ENCODE measurements at places on chromosomes 13 and 19.

GRCh38 chr13:46751811-46752635 lies 44.9 kb downstream of the ESD start:
- no peak for DNase-seq

DNA sequence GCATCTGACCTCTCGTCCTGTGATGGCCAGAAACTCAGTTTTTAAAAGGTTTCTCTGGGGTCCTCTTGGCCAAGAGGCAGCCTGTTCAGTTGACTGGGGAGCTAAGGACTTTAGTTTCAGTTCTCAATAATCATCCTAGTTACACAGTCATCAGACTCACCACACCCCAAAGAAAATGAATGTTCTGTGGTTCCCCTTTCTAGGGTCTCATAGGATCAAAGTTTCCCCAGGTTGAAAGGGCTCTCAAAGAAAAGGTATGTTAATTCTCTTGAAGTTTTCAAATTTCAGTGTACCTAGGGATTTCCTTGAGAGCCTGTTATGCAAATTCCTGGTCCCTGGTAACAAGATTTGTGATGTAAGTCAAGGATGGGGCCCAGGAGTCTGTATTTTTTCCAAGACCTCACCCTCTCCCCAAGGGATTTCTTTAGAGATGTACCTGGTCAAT lies 94.9 kb downstream of the FAM216B start:
- no peak for DNase-seq

DNA sequence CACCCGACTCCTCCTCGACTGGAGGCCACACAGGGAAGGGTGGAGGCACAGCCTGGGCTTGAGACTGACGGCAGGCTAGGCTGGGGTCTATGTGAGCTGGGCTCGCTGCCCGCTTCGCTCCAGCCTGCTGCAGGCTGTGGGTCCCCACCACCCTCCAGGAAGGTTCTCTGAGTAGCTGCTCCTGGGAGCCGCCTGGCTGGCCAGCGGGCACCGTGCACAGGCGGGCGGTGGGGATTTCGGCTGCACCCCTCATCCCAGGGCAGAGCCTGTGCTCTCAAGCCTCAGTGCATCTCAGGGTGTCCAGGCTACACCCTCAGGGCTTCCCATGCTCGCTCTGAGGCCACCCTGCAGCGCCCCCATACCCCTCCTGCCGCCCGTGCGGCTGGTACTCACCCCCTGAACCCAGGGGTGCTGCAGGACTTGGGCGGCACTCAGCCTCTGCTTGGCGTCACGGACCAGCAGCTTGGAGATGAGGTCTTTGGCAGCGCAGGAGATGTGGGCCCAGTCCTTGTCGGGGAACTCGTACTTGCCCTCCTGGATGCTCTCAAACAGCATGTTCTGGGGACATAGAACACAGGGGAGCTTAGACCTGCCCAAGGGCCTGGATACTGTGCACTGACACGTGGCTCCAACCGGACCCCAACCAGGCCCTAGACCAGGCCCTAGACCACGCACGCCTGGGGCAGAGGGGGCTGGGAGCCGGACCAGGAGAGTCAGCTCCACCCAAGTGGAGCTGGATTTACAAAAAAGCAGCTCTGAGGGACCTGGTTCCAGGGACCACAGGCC lies 10.2 kb downstream of the MKNK2 start:
- peak; percentile 37 for DNase-seq

DNA sequence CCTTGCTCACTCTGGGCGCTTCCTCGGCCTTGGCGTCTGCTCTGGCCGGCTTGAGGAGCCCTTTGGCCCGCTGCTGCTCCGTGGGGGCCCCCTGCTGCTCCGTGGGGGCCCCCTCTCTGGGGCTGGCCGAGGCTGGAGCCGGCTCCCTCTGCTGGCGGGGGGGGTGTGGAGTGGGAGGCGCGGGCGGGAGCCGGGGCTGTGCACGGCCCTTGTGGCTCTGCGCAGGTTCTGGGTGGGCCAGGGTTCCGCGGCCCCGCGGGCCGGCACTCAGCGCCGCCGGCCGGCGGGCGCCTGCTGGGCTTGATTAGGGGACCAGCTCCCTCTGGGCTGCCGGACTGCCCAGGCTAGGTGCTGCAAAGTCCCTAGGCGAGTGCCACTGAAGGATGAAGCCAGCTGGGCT lies 436.2 kb downstream of the SLITRK6 start:
- no peak for DNase-seq

DNA sequence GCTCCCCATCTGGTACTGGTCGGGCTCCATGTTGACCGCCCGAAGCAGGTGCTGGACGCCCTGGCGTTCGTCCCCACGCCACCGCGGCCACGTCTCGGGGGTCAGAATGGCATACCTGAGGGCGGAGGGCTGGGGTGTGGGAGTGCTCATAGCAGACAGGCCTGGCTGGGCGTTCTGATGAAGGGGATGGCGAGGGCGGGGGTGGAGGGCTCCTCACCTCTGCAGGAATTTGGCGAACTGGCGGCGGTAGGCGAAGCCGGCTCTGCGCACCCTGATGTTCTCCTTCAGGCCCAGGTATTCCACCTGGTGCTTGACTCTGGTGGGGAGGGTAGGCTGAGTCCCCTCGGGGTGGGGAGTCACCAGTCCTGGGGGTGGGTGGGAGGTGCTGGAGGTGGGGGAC lies 22.3 kb upstream of the ZNF414 start:
- DNase-seq = no peak

GRCh38 chr13:109745702-109746101 lies 40.7 kb downstream of the IRS2 start:
- no peak for DNase-seq

GRCh38 chr19:32349724-32350470 lies 4.5 kb downstream of the ZNF507 start:
- DNase-seq = no peak

DNA sequence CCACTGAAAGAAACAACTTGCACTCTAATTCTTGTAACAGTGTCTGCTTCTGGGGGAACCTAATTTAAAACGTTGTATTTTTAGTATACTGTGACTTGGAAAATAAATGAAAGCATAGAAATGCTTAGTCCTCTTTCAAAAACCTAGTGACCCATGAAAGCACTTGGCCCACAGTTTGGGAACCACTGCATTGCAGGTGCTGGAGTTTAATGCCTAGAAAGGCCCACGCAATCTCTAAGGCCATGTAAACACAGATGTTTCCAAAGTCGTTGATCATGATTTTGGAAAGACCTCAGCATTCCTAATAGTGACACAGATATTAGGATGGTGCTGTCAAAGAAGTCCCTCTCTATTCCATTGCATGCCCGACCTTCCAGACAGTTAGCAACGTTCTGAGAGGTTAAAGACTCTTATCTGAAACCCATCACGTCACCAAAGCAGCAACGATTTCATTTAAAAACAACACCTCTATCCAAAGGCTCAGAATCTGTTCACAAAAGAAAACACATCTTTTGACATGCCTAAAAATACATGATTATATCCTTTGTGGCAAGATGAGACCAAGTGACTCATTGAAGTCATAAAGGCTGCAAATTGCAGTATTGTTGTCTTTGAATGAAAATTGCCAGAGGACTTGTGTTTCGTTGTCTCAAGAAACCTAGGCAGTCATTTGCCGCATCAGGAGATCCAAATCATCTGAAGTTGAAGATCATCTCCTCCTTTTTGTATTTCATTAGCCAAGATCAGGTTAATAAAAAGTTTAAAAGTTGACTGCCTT lies 328.0 kb upstream of the ZNF507 start:
- DNase-seq = no peak

DNA sequence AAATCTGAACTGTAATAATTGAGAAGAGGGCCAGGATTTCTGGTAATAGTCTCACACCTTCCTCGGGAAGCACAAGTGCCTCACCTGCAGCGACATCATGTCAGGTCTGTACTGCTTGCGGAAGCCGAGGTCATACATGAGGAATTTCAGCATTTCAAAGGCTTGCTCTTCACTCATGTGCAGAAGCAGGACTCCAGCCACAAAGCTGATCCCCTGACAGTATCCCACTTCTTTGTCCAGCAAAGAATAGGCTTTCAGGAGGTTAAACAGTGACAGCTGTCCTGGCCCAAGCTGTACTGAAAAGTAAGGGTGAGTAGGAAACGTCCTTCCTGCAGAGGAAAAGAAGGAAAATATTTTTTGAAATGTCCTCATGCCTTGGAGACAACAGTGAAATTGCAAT lies 182.7 kb downstream of the TBC1D4 start:
- no peak for DNase-seq

DNA sequence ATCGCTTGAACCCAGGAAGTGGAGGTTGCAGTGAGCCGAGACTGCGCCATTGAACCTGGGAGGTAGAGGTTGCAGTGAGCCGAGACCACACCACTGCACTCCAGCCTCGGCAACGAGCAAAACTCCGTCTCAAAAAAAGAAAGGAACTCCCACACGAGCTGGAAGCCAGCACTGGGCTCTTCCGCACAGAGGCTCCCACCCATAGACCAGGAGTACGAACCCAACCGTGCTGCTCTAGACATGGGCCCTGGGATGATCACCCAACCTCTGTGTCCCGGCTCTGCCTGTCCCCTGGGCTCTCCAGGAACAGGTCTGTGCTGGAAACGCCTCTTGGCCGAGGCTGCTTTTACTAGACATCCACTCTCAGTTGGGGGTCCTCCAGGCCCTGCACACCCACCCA lies 12.0 kb downstream of the DOT1L start:
- DNase-seq = no peak

DNA sequence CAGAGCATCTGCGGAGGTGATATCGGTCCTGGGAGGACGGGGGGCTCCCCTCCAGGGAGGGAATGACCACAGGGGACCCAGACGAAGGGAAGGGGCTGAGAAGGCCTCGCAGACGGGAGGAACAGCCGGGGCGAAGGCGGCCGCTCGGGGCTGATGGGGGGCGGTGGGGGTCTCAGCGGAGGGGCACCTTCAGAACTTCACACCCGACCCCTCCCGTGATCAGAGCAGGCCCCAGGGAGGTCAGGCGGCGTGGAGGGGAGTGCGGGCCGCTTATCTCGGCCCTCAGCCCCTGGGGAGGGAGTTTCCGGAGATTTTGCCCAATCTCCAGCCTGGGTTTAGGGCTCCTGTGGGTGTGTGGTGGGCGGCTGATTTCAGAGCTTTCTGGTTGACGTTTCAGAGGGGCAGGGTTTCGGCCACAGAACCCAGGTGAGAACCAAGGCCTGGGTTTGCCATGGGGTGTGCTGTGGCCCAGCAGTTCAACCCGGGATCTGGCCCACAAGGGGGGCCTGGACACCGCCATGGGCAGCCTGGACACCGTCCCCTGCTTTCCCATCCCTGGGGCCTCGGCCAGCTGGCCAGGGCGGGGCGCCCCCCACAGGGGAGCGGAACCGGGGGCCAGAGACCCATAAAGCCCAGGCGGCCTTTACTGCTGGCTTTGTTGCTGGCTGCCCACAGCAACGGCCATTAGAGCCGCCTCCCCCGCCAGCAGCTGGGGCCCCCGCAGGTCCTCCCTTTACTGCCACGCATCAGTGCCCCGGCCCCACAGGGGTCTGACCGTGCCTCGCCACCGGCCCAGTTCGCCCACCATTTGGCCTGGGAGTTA lies 29.0 kb downstream of the ARID3A start:
- no peak for DNase-seq

DNA sequence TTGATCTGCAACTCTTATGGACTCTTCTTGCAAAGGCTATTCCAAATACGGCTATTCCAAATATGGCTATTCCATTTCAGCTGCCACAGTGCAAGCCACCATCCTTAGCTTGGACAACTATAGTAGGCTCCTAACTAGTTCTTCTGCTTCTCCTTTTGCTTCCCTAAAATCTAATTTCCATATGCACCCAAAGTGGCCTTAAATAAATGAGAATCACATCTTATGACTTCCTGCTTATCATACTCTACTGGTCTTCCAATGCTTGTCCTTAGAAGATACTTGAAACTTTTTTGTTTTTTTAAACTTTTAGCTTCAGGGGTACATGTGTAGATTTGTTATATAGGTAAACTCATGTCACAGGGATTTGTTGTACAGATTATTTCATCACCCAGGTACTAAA lies 4.9 kb downstream of the UCHL3 start:
- no peak for DNase-seq

DNA sequence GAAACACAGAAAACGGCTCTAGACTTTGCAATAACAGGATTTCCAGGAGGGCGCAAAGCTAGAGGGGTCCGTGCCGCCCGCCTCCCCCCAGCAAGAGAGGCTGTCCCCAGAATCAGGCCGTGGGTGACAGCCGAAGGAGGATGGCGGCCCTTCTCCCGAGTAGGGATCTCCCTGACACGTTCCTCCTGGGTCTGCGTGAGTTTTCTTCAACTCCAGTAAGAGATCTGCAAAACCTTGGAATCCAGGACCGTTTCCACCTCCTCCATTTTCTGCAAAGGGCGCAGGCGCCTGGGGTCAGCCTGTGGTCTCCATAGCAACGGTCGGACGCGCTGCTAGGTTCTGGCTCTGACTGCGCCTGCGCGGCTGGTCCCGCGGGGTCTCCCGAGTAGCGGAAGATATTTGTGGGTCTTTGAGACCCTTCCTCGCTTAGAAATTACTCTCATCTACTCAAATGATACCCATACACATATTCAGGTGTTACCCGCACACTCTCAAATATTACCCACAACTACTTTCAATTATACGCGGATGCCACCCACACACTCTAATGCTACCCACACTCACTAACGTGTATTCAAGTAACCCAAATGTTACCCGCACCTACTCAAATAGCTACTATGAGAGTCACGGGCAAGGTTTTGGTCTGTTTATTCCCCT lies 2.1 kb downstream of the PNMA8C start:
- peak; percentile 89 for DNase-seq

DNA sequence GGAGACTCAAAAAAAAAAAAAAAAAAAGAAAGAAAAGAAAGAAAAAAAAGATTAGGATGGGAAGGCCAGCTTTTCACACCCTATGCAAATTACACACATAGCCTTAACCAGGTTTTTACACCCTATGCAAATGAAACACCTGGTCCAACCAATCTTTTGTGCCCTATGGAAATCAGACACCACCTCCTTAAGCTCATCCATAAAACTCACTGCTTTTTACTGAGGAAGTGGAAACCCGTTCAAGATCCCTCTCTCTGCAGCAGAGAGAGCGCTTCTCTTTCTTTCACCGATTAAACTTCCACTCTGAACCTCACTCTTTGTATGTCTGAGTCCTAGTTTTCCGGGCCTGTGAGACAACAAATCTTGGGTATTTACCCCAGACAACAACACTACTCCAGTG lies 25.3 kb upstream of the HOMER3 start:
- DNase-seq = no peak

GRCh38 chr19:31146546-31147183 lies 202.6 kb downstream of the TSHZ3 start:
- DNase-seq = no peak

DNA sequence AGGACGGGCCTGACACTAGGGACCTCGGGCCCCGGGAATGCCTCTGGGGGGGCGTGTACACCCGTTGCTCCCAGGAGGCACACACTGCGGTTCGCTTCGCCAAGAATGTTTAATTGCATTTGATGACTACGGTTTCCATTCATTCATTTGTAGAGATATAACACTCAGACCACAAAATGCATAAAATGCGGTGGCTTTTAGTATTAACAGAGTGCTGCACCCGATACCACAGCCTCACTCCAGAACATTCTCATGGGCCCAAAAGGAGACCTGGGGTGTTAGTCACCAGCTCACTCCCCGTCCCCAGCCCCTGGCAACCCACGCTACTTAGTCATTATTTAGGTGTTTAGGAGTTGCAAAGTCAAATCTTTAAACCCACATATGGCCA lies 21.8 kb downstream of the HCN2 start:
- DNase-seq = no peak

- DNase-seq = no peak
Observed at GRCh38 chr13:100989392-100989791, 314.8 kb upstream of the TMTC4 start.

Measured in left ventricle myocardium superior (tissue), 1 donor.